ENCODE measurements at places on chromosomes 4 and X.

DNA sequence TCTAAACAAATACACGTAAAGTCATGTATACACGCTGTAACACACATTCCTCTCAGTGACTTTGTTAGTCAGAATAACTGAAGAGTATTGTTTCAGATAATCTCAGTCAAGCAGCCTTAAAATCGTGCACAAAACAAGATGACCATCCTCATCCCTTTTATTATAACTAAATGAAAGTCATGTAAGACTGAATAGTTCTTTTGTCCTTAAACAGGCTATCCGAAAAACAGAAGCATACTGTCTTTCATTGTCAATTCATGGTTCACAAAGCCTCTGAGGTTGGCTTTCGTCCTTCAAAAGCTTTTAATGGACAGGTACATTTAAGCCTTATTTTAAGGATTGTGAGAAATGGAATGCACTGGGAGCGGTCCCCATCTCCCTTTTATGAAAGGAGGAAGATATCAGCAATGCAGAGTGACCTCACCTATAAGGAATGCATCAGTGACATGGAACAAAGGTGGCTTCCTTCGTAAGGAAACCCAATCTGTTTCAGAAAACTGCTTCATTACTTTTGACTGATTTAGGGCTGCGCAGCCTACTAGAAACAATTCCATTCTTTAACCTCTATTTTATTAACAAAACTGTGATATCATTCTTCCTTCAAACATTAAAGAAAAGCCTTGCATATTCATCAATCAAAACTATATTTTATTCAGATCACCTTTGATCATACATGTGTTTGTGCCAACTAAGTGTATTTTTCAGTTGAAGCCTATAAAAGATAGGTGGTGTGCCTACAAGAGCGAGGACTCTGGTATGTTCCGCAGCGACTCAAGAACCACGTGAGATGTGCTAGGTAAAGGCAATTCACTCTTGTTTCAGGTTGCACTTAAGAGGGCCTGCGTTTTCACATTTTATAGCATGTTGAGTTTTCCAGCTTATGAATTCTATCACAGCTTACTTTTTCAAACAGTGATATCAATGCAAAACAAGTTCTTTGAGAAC lies 19.2 kb downstream of the SH3RF1 start:
- no peak for DNase-seq

DNA sequence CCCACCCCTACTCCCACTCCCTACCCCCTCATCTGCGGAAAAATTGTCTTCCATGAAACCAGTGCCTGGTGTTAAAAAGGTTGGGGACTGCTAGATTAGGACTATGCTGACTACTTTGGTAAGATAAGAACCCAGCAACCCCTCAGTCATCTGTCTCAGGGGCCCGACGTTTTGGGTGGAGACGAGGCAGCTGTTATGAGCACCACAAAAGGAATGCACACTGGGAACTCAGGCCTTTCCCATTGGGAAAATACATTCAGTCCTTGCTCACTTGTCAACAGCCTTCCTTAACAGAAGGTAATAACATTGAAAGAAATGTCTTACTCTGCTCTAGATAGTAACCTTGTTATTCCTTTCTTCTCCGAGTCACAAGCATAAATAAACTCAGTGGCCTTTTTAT lies 310.8 kb downstream of the AFF2 start:
- DNase-seq = no peak

- DNase-seq = peak; percentile 3
Observed at GRCh38 chr4:121484633-121485032, 103.8 kb upstream of the QRFPR start.

DNA sequence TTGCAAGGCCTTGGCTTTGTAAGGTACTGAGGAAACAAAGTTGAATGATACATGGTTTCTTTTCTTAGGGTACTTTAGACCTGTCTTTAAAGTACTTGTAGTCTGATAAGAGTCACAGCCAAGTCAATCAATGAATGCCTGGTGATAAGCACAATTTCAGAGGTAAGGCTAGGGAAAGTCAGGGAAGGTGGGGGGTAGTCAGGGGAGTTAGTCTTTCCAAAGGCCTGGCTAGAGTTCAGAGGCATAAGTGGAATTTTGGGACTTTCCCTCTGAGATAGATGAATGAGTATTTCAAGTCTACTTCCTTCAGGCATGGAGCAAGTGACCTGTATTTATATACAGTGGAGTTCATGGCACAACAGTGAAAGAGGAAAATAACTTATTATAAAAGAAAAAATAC lies 78.3 kb downstream of the SLC4A4 start:
- DNase-seq = no peak

DNA sequence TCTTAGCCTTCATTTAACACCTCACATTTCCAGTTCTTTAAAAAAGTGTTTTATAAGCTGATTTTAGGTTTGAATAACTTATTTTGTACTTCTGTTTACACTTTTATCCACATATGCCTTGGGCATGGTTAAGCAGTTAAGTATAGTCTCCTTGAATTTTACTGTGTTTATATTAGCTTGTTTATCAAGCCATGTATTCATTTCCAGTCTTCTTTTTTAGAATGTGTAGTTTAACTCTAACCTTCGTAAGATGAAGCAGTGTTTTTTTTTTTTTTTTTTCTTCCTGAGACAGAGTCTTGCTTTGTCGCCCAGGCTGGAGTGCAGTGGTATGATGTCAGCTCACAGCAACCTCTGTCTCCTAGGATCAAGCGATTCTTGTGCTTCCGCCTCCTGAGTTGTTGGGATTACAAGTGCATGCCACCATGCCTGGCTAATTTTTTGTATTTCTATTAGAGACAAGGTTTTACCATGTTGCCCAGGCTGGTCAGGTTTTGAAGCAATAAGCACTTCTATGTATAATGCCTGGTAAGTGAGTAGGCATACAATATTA lies 42.5 kb downstream of the BMP2K start:
- no peak for DNase-seq

DNA sequence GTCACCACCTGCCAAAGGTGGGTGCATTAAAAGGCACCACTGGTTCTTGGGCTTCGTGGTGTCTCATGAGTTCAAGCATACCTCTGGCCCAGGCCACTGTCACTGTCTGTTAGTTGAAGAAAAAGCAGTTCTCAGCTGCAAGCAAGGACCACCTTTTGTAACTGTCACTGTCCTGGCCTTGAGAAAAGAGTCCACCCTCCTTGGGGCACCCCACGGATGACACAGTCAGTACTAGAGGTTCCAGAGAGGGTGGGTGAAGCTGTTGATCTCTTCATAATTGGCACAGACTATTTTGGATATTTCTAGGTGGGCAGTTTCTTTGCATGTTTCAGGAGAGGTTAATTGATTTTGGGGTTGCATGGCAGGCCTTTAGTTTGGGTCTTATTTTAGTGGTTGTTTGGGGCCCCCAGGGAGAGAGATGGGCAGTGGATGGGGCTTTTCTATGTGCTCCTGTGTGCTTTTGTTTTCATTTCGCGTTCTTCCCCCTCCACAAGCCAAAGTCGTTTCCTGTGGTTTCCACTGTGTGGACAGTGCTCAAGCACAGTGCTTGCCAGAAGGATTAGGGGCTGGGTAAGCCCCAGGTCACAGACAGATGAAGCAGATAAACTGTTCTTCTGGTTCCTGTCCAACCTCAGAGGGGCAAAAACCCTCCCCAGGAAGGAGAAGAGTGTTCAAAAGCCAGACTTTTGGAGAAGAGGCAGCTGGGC lies 156.2 kb upstream of the PPP1R2C start:
- DNase-seq = peak; percentile 43

- DNase-seq = no peak
Observed at GRCh38 chr4:174578366-174578765, 56.1 kb upstream of the HPGD start.

- no peak for DNase-seq
Observed at GRCh38 chr4:39256436-39256835, 74.1 kb downstream of the WDR19 start.

DNA sequence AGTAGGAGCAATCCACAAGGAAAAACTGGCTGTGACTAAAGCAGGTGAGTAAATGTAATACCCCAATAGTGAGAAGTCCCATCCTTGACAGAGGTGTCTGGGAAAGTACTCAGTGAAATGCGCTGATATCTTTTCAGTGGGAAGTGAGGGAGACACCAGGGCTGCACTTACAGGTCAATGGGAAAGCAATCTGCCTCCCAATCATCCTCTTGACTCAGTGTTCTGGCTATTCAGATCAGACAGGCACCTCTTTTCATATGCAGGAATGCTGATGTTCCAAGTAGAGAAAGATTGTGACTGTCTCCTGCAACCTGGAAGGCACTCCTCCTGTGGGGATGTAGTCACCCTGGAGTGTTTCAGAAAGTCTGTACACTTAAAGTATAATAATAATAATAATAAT lies 39.9 kb upstream of the SPIN2A start:
- DNase-seq = no peak

DNA sequence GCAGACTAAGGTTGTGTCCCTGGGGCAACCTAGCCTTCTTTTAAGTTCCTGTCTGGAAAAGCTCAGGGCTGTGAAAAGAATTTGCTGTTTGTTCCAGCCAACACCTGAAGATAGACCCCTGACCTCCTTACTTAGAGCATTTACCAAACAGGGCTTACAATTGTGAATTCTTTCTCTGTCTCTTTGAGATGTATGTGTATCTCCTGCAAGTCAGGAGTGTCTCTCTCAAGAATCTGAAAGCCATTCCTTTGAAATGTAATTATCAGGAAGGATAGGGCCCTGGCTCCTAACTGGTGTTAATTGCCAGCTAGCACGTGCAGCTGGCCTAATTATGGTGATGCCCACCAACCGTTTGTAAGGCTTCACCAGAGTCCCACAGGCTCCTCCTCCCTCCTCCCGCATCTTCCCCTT lies 18.2 kb downstream of the CCNG2 start:
- no peak for DNase-seq

- no peak for DNase-seq
Observed at GRCh38 chr4:125276811-125277210, 37.9 kb upstream of the FAT4 start.

- DNase-seq = no peak
Observed at GRCh38 chrX:8864161-8864560, 63.0 kb upstream of the FAM9A start.

DNA sequence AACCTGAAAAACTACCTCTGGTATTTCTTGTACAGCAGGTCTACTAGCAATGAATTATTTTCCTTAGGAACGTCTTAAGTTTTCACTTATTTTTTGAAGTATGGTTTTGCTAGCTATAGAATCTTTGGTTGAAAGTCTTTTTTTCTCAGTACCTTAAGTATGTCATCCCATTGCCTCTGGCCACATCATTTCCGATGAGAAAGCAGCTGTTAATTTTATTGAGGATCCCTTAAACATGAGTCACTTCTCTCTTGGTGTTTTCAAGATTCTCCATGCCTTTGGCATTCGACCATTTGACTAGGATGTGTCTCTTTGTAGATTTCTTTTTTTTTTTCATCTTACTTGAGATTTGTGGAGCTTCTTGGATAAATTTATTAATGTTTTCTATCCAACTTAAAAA lies 803.8 kb upstream of the AMOT start:
- DNase-seq = no peak

DNA sequence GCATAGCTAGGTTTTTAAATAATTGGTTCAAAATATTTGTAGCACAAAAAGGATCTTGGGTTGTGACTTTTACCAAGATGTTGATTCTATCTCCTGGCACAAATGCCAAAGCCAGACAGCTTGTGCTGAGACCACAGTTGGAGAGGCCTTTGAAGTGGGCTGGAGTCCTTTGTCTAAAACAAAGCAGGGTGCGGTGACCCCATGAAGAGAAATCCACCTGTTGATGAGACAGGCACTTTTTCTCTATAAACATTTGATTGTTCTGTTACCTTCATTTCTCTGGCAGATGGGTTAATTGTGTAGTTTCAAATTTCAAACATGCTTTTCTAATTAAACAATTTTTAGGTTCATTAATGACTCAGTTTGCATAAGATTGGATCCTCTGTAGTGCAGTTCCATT lies 56.7 kb downstream of the STOX2 start:
- DNase-seq = no peak
